Stromal cell of bone marrow (primary cell): ENCODE measurements at places on chromosomes 7 and 10.

GRCh38 chr7:29139191-29139590 lies 7.1 kb downstream of the CPVL start:
- no peak for DNase-seq

- peak; percentile 19 for DNase-seq
Measured at GRCh38 chr10:88525371-88526069, 57.6 kb downstream of the RNLS start.

GRCh38 chr10:46305079-46305818 lies 18.5 kb downstream of the ANTXRL start:
- DNase-seq: no peak

- no peak for DNase-seq
Measured at GRCh38 chr7:113247198-113247597, 128.8 kb upstream of the SMIM30 start.

DNA sequence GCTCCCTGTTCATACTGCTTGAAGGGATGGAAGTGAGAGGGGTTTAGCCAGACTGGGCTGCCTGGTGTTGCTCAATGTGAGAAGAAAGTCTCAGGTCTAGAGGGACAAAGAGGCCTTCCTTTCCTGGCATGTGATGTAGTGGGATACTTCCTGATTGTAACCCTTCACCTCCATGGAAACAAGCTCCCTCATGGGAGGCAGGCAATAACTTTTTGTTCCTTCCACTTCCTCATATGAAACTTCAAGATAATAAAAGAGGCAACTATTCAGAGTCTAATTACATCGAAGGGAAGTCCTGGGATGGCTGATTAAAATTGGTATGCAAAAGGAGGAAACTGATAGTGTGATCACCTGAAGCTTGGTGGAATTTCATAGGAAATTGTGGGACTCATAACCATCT lies 84.1 kb upstream of the ETV1 start:
- DNase-seq: no peak

GRCh38 chr10:13939391-13939790 lies 352.6 kb downstream of the PRPF18 start:
- no peak for DNase-seq

DNA sequence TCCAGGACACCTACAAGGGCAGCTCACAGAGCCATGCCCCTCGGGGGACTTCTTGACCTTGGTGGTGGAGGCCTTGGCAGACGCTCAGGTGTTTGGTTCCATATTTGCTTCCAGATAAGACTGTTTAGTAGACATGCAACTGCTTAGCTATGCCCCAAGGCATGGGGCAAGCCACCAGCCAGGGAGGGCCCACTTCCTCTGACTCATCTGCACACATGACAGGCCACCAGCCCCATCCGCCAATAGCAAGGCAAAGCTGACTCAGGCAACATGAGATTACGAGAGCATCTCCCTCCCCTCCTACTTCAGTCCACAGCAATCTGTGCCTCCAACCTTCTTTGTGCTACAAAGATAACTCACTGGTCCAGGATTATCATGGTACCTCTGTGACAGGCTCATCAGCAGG lies 54.9 kb downstream of the KCNMA1 start:
- no peak for DNase-seq

DNA sequence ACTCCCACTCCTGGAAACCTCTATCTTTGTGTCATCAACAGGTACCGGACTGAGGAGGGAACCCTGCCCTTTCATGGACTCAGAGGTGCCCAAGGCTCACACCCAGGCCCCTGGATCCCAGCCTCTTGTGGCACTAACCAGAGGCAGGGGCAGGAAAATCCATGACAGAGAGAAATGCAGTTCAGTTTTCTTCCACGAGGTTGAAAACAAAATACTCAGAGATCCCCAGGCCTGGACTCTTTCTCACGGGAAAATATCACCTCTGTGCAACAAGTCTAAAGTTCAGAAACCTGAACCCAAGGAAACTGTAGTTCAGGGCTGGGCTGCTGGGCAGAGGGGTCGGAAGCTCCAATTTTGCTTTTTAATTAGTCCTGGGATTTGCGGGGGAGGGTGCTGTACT lies 21.4 kb upstream of the OPN4 start:
- no peak for DNase-seq

- DNase-seq: no peak
Measured at GRCh38 chr10:50850578-50851230, 34.7 kb downstream of the A1CF start.

DNA sequence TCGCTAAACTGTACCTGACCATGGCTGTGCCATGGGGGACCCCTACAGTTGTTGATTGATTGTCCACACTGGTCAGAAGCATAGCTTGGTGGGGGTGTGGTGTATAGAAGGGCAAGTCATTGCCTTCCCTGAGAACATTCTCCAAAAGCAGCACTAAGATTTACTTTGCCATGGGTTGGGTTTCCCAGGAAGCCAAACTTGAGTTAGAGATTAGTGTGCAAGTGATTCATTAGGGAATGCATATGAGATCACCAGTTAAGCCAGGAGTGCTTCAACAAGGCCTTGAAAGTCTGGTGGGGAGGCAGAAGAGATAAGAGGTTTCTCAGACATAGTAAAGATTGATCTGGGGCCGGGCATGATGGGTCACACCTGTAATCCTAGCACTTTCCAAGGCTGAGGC lies 21.4 kb upstream of the TPST1 start:
- DNase-seq: peak; percentile 82

GRCh38 chr7:44472843-44473242 lies 17.6 kb downstream of the NUDCD3 start:
- DNase-seq: no peak

GRCh38 chr7:142974626-142975025 lies 12.5 kb upstream of the KEL start:
- no peak for DNase-seq

DNA sequence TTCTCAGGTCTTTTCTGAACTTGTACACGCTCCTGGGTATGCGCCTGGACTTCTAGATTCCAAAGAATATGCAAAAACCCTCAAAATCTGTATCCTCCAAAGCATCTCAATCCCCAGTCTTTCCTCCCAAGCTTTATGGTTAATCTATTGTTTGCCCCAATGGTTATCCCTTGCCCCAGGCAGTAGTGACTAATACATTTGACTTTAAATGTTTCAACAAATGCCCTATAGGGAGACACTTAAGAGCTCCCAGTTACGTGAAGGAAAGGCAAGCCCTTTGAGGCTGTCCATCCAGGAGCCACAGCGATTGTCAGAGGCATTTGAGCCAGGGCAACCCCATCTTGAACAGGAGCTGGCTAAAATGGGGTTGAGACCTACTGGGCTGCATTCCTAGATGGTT lies 12.7 kb upstream of the FOXL3 start:
- DNase-seq: no peak

GRCh38 chr10:77240706-77241349 lies 396.8 kb downstream of the KCNMA1 start:
- no peak for DNase-seq

- DNase-seq: no peak
Measured at GRCh38 chr10:113933894-113934532, 79.6 kb downstream of the NHLRC2 start.

GRCh38 chr7:79401254-79401653 lies 52.2 kb downstream of the MAGI2 start:
- no peak for DNase-seq

DNA sequence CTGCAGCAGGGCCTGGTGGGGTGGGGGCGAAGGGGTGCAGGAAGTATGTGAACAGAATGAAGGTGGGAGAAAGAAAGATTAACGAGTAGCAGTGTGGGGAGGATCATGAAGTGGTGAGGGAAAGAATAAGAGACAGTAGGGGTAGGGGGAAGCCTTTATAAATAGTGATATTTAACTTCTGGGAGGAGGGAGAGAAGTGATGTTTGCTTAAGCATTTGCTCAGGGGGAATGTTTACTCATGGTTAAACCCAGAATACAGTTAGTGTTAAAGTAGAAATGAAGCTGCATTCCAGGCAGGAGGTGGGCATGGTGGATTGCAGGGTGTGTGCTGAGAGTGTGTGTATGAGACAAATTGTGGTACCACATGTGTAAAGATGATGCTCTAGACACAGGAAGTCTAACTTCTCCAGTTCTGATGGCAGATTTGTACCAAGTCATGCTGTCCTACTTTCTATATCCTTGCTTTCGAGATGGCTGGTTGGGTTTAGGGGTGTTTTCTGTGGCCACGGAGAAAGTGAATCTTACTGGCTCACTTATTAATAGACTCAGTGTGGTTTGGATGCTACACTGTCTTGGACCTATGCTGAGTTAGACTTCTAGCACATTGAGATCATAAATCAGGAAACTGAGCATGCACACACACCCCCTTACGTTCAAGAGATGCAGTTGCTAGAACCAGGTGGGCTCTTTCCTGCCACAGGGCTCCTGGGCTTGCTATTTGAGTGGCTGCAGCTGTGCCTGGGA lies 10.6 kb upstream of the DNMBP start:
- DNase-seq: no peak

- no peak for DNase-seq
Measured at GRCh38 chr10:68402276-68402675, 4.8 kb downstream of the RUFY2 start.

DNA sequence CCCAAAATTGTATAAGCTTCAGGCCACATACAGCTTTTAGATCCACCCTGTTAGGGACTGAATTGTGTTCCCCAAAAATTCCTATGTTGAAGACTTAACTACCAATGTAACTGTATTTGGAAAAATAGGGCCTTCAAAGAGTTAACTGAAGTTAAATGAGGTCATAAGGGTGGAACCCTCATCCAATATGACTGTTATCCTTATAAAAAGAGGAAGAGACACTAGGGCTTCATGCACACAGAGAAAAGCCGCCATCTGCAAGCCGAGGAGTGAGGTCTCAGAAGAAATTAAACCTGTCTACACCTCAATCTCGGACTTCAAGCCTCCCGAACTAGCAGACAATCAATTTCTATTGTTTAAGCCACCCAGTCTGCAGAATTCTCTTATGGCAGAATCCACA lies 317.9 kb upstream of the NFE2L3 start:
- DNase-seq: no peak

DNA sequence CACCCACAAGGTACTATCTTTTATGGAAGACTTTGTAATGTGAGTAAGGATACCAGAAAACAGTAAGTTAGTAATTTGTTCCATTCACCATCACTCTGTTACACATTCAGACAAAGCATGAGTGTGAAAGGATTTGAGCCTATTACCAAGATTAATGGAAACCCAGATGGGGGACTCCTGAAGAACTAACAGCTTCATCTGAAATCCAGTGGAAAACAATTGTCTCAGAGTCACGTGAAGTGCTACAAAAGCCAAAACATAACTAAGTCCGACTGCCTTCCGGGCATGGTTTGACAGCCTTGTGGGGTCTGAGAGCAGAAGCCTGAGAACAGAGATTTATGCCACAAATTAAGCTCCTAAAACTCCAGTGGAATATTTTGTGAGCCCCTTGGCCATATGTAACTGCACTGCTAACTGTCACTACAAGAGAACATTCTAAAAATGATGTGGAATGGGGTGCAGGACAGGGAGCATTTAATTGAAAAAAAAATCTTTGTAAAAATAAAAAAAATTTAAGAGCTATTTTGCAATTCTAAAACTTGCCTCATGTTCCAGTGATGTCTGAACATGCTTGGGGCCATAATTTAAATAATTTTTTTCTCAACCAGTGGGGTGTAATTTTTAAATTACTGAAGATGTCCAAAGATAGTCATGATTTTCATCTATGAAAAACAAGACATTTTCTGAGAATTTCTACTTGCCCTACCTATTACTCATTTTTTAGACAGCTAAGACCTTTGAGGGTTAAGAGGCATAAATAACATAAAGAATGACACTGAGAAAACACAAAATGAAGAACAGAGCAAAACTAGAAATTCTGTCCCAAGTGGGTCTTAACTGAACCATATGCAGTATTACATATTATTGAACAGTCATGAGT lies 555.0 kb downstream of the INHBA start:
- DNase-seq: no peak

- DNase-seq: no peak
Measured at GRCh38 chr7:50315739-50316671, 11.5 kb downstream of the IKZF1 start.

- no peak for DNase-seq
Measured at GRCh38 chr7:76202666-76203030, 952 bp downstream of the SRRM3 start.

DNA sequence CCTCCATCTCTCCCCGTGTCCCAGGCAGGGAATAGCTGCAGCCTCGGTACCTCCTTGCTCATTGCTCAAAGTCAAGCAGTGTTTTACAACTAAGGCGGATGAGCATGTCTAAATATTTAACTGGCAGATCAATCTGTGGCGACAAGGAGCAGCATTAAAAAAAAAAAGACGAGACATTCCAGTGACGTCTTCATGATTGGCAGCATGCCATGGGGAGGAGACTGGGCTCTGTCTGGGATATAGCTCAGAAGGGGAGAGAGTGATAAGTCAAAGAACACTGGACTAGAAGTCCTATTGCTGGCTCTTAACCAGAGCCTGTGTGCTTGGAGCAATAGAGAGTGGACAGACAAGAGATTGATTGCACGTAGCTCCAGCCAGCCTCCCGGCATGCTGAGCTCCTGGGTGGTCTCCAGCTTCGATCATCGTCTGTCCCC lies 287.5 kb upstream of the PODXL start:
- DNase-seq: peak; percentile 3

GRCh38 chr7:159078911-159079270 lies 65.8 kb downstream of the VIPR2 start:
- DNase-seq: no peak

DNA sequence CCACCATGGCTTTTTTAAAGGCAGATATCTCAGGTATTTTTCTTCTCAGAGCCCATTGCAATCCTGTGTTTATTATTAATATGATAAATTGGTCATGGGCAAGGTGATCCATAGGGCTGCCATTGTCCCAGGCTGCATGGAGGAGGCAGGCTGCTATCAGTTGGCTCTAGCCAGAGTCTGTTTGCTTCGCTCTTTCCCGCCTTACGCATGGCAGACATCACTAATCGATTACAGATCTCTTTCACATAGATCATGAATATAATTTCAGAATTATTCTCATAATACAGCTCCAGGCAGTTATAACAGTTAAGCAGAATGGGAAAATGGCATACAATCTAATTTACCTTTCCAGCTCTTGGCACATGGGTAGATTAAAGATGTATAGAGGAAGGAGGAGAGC lies 30.4 kb upstream of the HABP2 start:
- DNase-seq: no peak

- DNase-seq: no peak
Measured at GRCh38 chr7:128961030-128961659, 23.4 kb downstream of the IRF5 start.

DNA sequence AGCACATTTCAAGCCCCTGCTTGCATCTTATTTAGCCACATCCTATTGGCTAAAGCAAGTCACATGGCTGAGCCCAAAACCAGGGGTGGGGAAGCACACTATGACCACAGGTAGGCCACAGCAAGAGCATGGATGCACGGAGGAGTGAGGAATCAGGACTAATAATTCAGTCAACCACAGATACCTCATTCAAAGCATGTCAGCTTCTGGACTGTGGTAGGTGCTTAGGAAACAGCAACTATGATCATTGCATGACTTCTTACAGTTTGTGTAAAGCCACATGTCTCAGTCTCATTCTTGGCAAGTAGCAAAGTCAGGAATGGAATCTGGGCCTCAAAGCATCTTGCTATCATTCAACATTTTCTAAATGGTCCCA lies 79.0 kb upstream of the EMX2 start:
- no peak for DNase-seq
